Fibroblast of the conjunctiva (primary cell): ENCODE measurements at places on chromosomes 12 and 14.

DNA sequence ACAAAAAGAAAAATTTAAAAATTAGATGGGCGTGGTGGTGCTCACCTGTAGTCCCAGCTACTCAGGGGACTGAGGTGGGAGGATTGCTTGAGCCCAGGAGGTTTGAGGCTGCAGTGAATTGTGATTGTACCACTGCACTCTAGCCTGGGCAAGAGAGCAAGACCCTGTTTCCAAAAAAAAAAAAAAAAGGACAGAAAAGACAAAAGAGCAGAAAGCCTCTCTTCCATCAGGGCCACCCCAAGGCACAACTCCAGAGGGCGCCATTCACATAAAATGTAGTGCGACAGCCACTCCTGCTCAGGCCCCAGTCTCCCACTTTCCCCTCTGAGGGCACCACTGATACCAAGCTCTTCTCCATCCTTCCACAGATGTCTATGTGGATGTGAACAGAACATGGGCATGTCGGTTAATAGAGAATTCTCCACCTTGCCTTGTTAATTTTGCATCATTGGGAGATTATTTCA lies 41.8 kb downstream of the DGLUCY start:
- DNase-seq = no peak

- peak; percentile 42 for DNase-seq
These were observed 558 bp downstream of the KLHDC2 start for GRCh38 chr14:49768301-49769121.

DNA sequence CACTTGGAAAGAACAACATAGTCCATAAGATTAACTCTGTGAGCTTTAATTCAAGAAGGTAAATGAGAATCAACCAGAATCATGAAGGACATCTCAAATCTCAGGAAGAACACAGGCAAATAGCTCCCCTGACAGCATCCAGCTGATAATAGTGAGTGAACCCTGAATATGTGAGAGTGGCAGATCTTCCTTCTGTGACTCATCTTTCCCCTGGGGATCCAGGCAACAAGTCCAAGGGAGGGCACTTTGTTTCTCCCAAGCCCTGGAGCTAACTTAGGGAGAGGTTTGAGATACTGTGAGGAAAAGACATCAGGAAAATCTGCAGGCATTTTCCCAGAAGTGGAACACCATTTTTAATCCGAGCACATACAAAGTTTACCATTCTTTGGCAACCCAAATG lies 763.9 kb upstream of the MGAT4C start:
- no peak for DNase-seq

- no peak for DNase-seq
These were observed 55.6 kb downstream of the SMUG1 start for GRCh38 chr12:54132976-54133771.

GRCh38 chr12:23535441-23535840 lies 414.0 kb downstream of the SOX5 start:
- no peak for DNase-seq

- no peak for DNase-seq
These were observed 6.6 kb downstream of the EXOC5 start for GRCh38 chr14:57262117-57262516.

- DNase-seq = no peak
These were observed 122.5 kb downstream of the HMGA2 start for GRCh38 chr12:65946821-65947220.

- no peak for DNase-seq
These were observed 4.1 kb downstream of the TUBA1B start for GRCh38 chr12:49126852-49127763.

- no peak for DNase-seq
These were observed 543.5 kb downstream of the ETNK1 start for GRCh38 chr12:23168459-23168858.

DNA sequence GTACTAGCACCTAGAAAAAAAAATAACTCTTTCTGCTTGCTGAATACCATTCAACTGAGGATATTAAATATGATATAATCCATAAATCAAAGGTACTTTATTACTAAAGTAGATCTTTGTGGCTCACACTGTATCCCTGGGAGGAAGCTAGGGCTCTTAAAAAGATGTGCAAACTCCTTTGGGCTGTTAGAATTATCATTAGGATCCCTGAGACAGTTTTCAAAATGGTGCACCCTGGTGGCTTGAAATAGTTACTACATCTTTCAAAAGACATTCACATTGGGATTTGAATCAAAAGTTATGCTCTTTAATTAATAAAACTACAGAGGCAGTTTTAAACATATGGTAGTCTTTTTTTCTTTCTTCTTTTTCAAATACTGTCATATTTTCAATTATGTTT lies 228.5 kb upstream of the G2E3 start:
- DNase-seq = no peak

GRCh38 chr12:74903522-74903921 lies 306.1 kb downstream of the KCNC2 start:
- no peak for DNase-seq

- no peak for DNase-seq
These were observed 243.8 kb upstream of the PWP1 start for GRCh38 chr12:107441665-107442300.

DNA sequence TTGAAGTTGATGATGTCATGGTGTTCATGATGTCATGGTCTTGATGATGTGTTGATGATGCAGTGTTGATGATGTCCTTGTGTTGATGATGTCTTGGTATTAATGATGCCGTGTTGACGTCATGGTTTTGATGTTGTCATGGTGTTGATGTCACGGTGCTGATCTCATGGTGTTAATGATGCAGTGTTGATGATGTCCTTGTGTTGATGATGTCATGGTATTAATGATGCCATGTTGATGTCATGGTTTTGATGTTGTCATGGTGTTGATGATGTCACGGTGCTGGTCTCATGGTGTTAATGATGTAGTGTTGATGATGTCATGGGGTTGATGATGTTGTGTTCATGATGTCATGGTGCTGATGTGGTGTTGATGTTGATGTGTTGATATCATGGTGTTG lies 48.0 kb upstream of the RIMBP2 start:
- DNase-seq = no peak

DNA sequence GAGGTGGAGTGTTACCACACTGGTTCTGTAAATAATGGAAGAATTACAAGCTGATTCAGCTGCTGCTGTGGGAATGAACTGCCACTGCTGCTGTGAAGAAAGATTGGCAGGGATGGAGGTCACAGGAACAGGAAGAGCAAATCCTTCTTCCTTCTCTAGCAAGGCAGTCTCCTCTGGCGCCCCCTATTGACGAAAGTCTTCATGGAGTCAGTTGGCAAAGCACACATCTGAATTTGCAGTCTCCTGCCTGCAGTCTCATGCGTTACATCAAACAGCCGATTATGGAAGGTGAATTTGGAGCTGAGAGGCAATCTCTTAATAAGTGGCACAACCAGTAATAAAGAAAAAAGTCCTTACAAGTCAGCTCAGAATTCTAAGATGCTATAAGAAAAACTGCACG lies 106.0 kb upstream of the TMTC1 start:
- peak; percentile 56 for DNase-seq

DNA sequence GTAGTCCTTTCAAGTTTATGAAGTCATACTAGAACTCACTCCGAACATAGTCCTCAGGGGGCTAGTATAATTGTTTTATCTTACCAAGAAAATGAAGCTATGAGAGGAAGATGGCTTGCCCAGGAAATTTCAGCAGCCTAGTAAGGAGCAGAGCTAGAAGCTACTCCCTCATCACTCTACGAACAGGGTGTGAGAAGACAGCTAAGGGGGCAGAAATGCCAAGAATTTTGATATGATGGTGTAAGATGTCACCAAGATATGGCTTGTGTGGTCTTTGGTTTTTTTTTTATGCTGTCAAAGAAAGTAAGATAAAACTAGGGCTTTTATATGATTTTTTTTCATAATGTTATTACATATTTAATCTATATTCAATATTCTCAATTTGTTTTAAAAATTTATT lies 47.6 kb downstream of the PRICKLE1 start:
- no peak for DNase-seq

DNA sequence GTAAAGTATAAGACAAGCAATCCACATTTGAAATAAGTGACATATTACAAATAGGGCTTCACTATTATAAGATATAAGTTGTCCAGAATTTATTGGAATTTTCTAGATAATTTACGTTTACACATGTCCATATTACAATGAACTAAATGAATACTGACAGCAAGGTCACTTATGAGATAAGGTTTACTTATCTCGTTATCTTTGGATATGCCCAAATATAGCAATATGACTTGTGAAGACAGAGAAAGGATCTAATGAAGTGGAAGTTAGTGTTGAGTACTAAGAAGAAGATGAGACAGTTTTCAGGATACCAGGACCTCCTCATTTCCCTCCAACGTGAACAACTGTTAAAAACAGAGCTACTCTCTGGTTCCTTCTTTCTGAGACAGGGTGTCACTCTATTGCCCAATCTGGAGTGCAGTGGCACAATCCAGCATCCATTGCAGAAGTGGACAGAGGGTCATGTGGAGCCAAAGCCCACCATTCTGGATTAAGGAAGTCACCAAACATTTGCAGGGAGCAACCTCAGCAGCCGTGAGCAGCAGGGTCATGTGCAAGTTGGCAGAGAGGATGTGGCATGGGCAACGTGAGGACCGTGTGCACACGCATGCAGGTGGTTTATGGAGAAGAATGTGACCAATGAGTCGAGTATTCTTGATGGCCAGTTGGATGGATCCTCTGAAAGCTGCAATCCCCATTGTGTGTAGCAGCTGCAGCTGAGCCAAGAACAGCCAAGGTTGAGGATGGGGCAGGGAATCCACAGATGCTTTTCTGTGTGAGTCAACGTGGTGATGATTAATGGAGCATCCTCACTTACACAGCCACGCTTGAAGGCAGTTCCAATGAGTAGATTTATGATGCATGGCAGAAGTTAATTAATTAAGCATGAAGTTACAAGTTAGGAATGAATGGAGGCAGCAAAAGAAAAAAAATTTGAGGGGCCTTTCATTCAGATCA lies 111.0 kb downstream of the BICD1 start:
- DNase-seq = peak; percentile 20

GRCh38 chr12:67640863-67641262 lies 7.7 kb upstream of the DYRK2 start:
- no peak for DNase-seq

DNA sequence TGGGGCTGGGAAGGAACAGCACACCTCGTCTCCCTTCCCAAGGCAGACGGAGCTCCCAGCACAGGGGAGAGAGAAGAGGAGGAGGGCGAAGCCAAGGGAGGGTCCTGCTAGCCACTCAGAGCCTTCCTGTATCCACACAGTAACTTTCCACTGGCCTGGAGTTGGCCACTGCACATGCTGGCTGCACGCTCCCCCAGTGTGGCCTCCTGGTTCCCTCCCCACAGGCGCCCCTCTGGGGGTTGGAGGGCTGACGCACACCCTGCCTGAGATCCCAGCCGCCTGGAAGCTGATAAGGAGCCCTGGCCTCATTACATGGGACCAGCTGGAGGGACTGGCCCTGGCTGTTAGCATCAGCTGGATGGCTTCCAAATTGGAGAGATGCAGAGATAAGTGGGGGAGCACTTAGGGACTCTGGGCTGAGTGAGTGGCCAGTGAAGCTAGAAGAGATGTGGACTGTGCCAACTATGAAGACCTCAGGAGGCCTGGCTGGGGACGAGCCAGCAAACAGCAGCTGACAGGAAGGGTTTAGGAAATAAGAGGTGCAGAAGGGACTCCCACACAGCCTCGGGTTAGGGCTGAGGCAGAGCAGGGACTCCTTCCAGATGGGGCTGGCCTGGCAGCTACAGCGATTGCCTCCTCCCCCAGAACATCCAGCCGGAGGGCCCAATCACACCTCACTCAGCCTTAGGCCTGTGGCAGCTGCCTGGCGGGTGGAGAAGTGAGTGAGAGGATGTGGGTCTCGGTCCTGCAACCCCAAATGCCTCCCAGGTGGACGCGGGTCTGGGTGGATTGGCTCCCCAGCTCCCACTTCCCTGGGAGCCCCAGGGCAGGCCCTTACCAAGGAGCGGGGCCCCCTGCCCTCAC lies 26.3 kb upstream of the BCDIN3D start:
- DNase-seq = peak; percentile 95

DNA sequence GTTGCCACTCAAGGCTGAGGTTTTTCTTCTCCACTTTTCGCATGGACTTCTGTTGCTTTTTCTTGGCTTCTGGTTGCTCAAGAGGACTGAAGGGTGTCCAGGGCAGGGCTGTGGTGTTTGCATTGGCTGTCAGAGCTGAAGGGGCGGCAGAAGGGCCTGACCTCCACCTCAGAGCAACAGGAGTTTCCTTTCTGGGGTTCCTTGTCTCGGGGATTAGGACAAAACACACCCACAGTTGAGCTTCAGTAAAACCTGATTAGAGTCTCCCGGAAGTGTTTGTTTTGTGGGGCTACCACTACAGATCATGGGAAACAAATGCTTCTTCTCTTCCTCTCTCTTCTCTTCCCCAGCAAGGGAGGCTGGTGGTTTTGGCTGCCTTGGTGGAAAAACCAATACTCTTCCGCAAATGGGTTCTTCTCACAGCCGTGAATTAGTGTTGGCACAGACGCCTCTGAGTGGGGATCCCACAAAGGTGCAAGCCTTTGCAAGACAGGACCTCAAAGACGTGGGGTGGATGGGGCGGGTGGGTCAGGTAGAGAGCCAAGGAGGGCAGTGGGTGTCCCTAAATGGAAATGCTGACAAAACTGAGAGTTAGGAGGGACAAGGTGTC lies 317.7 kb upstream of the TBX3 start:
- no peak for DNase-seq

- DNase-seq = no peak
These were observed 95.9 kb downstream of the DACT1 start for GRCh38 chr14:58733451-58734208.

DNA sequence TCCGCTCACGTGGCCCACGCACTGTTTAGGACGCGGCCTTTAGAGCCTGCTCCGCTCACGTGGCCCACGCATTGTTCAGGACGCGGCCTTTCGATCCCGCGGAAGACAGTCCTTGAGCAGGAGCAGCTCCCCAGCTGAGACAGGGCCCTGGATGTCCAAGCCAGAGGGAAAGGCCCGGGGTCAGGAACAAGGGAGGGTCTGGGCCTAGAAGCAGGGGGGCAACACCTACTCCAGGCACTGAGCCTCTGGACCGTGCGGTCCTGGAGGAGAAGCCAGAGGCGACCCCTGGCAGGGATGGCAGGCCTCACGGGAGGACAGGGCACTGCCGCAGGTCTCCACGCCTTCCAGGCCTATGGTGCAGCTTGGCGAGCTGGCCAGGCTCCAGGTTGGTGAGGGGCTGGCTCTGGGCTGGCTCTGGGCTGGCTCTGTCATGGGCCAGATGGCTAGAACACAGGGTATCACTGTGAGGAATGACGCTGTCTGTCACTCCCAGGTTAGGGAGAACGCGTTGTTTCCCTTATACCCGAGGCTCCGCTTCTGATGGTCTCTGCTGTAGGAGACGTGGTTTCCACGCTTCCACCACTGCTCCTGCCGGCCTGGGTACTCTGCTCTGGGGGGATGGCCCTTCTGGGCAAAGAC lies 341.7 kb downstream of the TMEM121 start:
- DNase-seq = no peak

GRCh38 chr12:1093166-1093751 lies 102.2 kb downstream of the ERC1 start:
- peak; percentile 59 for DNase-seq

- no peak for DNase-seq
These were observed 38.7 kb downstream of the DEGS2 start for GRCh38 chr14:100120522-100121269.

GRCh38 chr12:14239350-14239934 lies 126.0 kb upstream of the ATF7IP start:
- no peak for DNase-seq

- DNase-seq = no peak
These were observed 7.5 kb downstream of the PTGR2 start for GRCh38 chr14:73859145-73859544.

- DNase-seq = no peak
These were observed 138.6 kb upstream of the TRHDE start for GRCh38 chr12:72133497-72134055.
